ENCODE measurements at places on chromosomes 16 and 17.

- DNase-seq = peak; percentile 46
These were observed 16.3 kb upstream of the MYO15B start for GRCh38 chr17:75571197-75571884.

DNA sequence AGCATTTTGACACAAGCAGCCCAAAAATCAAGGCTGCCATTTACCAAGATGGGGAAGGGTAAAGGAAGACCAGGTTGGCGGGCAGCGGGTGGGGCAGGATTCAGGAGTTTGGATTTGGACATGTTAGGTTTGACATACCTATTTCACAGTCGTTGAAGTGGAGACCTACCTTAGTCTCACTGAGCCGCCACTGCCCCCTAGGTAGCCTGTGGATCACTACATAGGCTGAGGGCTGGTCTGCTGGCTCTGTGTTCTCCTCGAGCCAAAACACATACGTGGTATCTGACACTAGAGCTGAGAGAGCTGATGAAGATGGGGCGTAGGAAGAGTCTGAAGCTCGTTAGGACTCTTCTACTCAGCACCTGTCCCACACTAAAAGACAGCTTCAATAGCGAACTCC is 115.1 kb downstream of the HIC1 start:
- DNase-seq = no peak

GRCh38 chr16:11047057-11047456 is 102.7 kb downstream of the CLEC16A start:
- DNase-seq = no peak

GRCh38 chr17:77490361-77491183 is 349.8 kb downstream of the SEC14L1 start:
- no peak for DNase-seq

DNA sequence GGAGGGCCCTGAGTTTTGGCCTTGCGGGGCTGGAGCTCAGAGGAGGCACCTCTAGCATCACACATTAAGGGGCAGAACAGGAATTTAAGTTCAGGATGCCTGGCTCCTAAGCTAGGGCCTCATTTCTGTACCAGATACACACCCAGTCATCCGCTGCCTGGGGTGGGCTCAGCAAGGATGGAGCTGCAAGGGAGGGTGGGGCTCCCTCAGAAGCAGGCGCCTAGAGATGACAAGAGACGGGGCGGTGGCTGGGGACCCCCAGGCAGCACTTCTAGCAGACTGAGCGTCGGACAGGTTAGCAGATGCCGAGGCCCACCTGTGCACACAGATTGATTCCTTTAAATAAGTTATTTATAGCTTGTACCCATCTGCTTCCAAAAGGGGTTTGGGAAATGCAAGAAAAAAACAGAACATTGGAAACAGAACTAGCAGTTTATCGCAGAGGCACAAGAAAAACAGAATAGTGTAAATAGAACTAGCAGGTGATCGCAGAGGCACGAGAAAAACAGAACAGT is 47.6 kb upstream of the CBFA2T3 start:
- no peak for DNase-seq

GRCh38 chr16:86531191-86531545 is 20.8 kb downstream of the FOXF1 start:
- DNase-seq = no peak

- no peak for DNase-seq
These were observed 40.1 kb downstream of the ENGASE start for GRCh38 chr17:79114458-79115301.

DNA sequence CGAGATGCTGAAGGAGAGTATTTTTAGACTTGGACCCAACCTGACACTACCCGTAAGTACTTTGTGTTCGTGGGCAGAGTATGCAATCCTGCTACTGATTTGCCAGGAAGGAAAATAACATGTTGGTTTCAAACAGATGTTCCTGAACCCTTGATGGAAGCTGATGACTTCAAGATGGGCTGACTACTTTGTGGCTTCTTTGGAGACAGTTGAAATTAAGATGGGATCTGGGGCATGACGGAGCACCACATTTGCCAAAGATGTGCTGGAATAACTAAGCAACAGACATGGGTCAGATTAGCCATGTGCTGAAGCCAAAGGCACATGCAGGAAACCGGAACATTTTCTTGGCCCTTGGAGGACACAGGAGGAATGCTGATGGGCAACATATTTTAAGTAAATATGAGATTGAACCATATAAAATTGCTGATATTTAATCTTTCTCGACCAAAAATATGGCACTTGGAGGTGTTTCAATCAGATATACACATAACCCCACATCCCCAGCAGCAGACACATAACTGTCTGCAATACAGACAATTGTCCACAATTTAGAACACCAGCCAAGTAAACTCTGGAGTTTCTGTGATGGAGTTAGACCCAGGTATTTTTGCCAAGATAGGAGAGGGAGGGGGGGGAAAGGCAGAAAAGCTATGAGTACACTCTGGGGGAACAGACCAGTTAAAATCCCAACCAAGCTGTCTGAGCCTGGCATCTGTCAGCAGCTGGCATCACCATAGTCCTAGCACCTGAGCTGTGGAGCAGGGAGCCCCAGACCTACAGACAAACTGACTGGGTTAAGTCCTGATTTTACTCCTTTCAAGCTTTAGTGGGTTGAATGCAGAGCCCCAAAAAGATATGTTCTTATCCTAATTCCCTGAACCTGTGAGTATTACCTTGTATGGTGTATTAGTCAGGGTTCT is 329.4 kb upstream of the CDH5 start:
- no peak for DNase-seq

GRCh38 chr17:82870091-82870491 is 30.3 kb upstream of the ZNF750 start:
- no peak for DNase-seq

DNA sequence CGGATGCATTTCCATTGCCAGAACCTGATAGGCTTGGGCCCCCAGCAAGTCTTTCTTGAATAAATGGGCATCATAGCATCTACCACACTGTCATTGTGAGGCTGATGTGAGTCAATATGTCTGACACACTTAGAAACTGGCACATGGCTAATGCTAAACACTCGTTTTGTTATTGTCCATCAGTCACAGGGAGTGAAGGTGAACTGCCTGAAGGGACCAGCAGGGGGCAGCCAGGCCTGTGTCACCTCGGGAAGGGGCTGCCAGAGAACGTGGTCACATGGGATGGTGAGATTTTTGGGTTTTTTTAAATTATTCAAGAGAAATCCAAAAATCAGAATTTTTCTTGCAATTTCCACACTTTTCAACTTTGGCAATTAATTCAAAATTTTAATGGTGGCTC is 831 bp upstream of the RCVRN start:
- peak; percentile 69 for DNase-seq

GRCh38 chr17:45784741-45785479 is 790 bp downstream of the CRHR1 start:
- peak; percentile 87 for DNase-seq

- no peak for DNase-seq
These were observed 66.3 kb downstream of the MPRIP start for GRCh38 chr17:17108451-17109049.

Measured in glutamatergic neuron (in vitro differentiated cells).